Activated CD4-positive, alpha-beta T cell treated with anti-CD3 and anti-CD28 coated beads for 48 hours (primary cell): ENCODE measurements at places on chromosomes 3 and 15.

GRCh38 chr15:64622410-64623260 is 152.8 kb downstream of the RBPMS2 start:
- peak; percentile 48 for DNase-seq

- DNase-seq = no peak
These were observed 9.5 kb downstream of the ITGB5 start for GRCh38 chr3:124877674-124878073.

- no peak for DNase-seq
These were observed 49.9 kb downstream of the PGPEP1L start for GRCh38 chr15:98957655-98958054.

- peak; percentile 79 for DNase-seq
These were observed 1.6 kb downstream of the TSC22D2 start for GRCh38 chr3:150409512-150410310.

DNA sequence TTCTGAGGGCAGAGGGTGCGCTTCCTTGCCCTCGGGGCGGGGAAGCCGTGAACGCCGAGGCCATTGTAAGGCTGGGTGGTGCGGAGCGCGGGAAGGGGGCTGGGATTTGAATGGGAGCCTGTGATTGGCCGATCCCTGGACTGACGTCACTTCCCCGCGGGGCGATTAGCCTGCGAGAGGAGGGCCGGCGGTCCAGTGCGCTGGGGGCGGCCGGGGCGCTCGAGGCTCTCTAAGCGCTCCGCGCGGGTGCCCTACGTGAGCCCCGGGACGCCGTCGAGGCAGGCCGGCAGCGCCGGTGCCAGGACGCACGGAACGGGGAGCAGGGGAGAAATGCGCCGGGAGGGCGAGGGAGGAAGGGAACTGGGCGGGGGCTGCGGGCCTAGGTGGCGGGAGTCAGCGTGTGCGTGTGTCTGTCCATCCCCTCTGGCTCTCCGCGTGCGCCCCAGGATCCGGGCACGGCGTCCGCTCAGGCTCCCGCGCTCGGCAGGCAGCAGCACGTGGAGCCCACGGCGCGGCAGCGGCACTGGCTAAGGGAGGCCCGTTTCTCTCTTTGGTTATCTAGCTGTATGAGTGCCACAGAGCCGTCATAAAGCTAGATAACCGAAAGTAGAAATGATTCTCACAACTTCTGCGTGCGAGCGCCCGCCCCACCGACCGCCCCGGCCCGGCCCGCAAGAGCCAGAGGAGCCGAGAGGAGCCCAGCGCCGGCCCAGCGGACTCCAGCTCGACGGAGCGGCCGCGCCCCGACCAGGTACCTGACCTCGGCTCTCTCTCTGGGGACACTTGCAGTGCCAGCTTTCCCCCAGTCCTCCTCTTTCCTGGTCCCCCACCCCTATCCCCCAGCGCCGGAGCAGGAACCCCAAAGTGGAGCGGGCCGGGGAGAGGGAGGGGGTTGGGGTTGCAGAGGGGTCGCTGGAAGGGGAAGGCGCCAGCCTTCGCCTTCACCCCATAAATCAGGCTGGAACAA is 33.1 kb upstream of the POLG start:
- peak; percentile 39 for DNase-seq

DNA sequence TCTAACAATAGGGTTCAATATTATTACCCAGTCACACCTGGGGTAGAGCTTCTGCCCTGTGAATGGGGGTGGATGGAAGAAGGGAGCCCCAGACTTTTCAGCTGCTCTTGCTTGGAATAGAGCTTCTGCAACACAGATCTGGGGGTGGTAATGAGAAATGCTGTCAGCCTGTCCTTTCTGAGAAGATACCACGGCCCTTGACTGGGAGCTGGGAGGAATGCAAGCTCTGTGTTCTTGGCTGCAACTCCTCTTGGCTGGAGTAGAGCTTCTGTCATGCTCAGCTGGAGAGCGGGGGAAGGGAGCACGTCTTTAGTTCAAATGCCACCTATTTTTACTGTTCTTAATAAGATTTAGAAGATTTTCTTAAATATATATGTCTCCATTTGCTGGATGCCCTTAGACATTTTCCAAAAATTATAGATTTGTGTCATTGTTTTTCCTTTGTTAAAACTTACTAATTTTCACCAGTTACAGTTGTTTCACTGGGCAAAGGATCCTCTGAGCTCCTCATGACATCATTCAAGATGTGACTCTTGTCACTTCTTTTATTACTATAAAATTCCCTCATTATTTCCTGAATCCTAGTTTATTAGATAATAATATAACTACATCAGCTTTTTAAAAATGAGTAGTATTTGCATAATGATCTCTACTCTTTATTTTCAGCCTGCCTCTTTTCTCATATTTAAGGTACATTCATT is 180.0 kb upstream of the TGFBR2 start:
- DNase-seq = no peak

DNA sequence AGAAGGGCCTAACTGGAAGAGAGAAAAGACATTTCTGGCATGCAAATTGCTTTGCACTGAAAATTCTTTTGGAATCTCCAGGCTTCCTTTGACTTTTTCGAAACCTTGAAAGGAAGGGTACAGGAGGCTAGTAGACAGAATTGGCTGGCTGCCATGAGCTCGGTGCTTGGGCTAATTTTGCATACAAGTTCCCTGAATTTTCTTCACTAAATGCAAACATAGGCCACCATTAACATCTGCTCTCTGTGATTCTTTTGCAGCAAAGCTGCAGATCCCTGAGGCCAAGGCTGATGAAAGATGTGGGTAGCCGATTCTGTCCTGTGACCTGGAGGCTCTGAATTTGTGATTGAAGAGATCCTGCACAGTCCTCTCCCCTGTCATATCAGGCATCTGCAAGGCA is 247.8 kb upstream of the MCTP2 start:
- DNase-seq = no peak

DNA sequence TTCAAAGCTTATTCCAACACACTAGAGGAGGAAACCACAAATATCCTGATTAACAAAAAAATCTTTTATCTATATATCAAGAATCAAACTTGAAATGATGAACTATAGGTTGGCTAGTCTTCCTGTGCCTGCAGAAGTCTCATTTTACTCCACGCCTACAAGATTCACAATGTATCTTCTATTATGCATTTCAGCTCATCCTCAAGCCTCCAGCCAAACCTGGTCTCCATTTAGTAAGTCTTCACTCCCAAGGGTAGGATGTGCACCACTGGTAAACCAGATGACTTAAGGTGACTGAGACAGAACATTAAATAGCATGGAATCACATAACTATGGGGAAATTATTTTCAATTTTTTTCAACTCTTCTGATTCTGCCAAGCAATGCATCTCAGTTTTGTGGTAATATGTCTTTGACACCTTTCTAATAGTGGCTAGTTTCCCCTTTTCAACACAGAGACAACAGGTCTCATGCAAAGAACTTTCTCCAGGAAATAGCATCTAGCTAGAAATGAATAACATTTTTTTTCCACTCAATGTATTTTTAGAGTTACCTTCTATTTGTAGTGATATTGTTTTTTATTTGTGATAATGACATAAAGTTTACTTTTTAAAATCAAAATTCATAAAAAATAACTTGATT is 166.9 kb downstream of the TNIK start:
- no peak for DNase-seq

DNA sequence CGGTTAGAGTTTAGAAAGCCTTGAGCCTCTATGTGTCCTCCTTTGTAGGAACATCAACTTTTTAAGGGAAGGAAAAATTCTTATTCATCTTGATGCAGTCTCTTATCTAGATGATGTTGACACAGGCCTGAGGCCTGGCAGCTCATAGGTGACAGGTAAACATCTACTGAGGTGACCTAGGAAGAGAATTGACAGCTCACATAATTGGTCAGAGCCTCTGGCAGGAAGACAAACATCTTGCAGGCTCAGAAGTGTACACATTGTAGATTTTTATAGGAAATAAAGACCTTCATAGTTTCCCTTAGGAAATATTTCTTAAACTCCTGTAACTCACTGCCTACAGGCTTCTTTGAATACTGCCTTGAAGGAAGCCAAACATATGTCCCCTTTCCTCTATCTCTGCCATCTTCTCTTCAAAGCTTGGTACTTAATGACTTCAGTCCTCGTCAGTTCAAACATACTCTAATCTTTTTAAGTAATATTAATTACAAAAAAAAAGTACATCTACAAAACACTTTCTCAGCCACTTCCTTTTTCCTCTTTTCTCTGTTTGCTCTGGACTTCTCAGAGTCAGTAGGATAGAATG is 341.3 kb downstream of the TBL1XR1 start:
- no peak for DNase-seq

- no peak for DNase-seq
These were observed 89.3 kb upstream of the SLC24A5 start for GRCh38 chr15:48031466-48031865.
